Epithelial cell of esophagus (primary cell): ENCODE measurements at places on chromosomes 2 and 18.

DNA sequence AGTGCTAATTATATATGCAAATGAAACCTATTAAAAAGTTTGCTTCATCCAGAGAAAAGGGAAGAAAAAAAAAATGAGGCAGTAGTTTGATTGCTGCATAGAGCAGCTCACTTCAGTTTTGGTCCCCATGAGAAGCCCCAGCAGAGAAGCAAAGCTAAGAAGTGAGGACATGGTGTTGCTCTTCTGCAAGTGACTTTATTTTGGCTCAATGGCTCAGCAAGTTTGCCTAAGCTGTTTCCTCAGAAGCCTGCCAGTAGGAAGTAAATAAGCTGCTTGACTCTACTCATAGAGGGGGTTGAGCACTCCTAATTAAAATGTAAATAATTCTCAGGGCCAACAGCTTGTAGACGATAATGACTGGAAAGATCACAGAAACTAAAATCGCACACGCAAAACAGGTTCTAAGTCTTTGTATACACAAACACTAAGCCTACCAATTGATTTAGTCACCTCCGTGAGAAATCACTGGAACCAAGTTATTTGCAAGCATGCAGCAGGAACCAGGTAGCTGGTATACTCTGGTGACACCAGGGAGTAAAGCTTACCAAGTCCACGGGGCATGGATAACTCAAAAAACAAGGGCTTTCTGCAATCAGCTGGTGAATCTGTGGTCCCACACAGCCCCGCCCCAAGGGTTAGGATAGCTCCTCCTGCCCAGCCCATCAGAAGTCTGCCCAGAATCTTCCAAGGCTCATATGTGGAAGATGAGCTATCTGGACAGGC lies 39.7 kb upstream of the NABP1 start:
- DNase-seq = peak; percentile 92

- DNase-seq = no peak
These were observed 154.1 kb upstream of the SPRED2 start for GRCh38 chr2:65586516-65586915.

DNA sequence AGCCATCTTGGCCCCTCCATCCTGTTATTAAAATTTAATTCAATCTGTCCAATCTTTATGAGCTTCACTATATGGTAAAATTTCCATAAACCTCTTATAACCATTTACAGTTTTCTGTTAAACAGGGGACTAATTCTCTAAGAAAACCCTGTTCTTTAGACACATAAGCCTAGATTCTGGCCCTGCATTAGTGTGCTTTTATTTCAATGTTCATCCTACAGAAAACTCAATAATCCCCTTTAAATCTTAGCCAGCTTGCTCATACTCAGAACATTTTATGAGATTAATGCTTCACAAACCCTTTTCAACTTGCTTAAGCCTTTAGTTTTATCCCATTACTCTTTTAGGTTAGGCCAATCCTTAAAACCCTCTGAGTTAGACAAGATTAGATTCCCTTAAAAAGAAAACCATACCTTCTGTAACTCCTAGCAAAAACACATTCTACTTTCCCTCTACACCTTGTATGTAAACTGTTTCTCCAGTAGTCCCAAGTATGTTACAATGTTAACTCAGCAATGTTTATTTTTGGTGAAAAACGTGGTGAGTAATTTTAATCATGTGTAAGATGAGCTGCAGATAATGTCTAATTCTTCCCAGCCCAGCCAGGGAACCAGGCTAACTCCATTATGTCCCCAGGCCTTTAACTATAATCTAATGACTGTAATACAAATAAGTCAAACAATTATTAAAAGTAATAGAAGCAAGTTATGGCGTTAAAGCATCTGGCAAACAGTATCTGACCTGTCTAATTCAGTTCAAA lies 1953.4 kb upstream of the LRRTM1 start:
- no peak for DNase-seq

- DNase-seq = no peak
These were observed 125.3 kb downstream of the PIK3C3 start for GRCh38 chr18:42080340-42080739.

GRCh38 chr18:50330176-50330575 lies 42.7 kb upstream of the CXXC1 start:
- DNase-seq = peak; percentile 4

DNA sequence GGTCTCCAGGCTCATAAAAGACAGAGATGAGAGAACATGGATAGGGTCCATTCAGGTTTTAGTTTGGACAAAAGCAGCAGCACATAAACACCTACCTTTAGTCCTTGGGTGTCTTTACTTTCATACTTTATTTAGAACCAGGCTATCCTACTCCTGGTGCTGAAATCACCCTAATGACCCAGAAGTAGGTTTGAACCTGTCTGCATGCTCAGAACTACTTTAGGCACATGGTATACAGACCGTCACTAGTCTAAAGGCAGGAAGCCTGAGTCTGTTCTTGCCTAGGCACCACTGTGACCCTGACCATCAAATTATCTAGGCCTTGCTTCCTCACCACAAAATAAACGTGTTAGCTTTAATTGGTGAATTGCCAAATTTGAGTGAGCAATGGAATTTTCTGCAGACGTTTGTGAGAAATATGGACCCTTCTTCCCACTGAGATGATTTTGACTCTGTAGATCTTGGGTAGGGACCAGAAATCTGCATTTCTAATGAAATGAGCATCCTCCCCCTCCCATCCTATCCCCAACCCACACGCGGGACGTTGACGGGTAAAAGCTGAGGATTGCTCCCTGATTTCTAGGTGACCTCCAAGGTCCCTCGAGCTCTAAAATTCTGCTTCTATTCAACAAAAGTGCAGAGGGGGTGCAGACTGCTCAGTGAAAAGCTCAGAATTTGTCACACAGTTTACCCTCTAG lies 75.1 kb downstream of the PLEKHM3 start:
- no peak for DNase-seq

GRCh38 chr18:69383186-69383585 lies 17.5 kb upstream of the DOK6 start:
- peak; percentile 1 for DNase-seq

DNA sequence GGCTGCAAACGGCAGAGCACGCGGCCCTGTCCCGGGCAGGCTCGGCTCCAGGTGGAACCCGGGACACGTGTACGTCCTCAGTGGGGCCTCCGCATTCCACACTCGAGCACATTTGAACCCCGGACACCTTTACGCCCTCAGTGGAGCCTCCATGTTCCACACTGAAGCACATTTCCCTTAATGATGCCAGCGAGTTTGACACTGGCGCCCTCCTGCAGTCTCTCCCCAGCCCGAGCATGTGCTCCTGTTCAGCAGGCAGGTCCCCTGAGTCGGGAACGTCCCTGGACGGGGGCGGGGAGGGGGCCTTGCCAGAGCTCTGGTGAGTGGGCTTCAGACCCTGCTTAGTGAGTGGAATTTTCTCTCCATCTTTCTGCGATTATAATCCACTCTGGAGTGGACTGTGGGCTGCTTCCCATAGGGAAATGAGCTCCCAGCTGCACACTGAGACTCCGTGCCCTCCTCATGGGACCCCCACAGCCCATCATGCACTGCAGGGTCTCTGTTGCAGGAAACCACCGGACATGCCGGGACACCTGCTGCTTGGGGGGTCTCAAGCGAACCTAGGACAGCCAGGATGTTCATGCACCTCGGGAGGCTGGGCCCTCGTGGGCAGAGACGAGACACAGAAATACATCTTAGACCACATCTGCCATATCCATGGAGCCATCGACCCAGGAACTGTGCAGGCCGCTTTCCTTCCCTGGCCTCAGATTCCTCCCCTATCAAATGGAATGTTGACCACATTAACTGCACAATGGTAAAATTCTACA lies 70.3 kb upstream of the SNTG2 start:
- no peak for DNase-seq

DNA sequence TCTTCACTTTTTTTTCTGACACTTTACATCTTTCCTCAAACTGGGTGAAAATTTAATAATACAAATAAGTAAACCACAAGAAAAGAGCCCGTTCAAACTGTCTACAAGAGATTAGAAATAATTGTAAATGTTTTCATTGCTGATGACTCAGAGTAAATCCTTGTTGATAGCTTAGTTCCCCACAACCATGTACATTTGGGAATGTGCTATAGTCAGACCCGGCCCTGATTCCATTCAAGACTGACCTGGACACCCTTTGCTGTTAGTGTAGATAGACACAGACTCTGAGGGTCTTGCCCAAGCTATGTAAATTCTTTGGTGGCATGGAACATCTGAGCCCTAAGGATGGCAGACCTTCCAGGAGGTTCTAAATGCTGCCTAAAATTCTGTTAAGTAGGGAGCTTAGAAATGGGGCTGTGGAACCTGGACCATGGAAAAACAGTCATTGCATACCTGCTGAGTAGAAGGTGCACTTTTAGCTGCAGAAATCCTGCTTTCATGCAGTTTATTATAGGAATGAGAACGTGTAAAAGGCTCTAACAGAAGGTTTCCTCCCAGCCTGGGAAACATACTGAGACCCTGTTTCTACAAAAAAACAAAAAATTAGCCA lies 3.7 kb downstream of the MALT1 start:
- DNase-seq = peak; percentile 22

DNA sequence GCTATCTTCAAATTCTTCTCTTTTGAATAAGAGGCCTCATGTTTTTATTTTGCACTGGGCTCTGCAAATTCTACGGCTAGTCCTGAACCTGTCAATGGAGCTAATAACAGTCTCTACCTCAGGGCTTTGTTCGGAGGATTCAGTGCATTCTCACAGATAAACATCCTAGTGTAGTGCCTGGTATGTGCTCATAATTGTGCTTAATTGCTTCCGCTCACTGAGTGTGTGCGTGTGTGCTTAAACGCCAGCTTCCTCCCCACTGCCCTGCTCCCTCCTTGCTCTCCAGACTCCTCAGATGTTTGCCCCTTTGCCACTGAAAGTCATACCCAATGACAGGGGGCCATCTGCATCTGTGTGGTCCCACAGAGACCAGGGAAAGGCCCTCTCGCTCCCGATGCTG lies 6.7 kb downstream of the GYPC start:
- no peak for DNase-seq

DNA sequence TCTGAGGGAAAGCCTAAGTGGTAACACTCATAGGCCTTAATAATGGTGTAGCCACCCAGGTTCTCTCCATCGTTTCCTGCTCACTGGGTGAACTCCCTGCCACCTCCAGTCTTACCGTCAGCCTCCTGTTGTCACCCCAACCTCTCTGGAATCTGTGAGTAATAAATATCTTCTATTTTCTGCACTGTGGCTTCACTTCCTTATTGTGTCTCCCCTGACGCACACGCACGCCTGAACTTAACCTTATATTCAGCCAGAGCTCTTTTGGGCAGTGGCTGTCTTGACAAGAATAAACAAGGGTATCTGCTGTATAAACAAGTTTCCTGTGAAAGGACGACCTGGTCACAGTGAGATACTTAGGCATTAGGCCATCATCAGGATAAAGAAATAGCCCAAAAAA lies 467.2 kb downstream of the SPAG16 start:
- DNase-seq = peak; percentile 1

- DNase-seq = peak; percentile 87
These were observed 29.4 kb upstream of the GMPPA start for GRCh38 chr2:219469186-219469724.

DNA sequence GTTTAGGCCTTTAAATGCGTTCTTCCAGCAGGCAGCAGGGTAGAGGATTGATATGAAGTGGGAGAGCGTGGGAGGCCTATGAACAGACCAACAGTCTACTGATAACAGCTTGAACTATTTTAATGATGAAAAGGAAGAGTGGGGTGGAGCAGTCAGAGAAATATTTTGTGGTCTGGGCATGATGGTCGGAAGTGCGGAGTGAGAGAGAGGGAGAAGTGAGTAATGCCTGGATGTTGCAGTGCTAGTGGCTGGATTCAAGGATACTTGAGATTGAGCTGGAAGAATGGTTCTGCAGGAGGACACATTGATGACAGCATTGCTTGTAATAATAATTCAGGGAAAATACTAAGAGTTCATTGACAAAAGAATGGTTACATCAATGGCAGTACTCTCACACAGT lies 151.0 kb upstream of the DAPL1 start:
- peak; percentile 13 for DNase-seq

DNA sequence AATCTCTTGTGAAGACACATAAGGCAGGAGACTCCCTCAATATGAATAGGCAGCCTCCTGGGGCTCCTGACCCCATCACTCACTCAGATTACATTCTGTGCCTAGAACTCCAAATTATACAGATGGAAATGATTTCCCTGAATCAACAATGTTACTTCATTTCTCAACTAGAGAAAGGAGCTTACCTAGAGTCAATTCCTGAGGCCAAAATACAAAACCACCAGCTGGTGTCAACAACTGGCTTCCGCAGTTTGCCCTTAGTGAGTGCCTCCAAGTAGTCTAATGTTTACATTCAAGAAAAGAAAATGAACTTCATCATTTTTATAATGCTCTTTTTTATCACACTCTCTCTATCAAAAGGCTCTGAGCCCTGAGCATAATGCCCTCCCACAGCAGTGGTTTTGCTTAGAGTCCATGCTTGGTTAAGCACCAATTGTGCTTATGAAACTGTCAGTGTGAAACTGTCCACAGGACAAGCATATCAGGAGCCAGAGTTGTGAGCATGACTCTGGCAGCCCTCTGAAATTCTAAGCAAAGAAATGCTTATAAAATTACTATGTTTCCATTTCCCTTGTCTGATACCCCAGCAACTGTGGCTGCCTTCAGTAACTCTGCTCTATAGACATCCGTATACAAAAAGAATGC lies 305.7 kb upstream of the PKDCC start:
- DNase-seq = no peak

- no peak for DNase-seq
These were observed 246.1 kb downstream of the TWIST2 start for GRCh38 chr2:239093952-239094351.

DNA sequence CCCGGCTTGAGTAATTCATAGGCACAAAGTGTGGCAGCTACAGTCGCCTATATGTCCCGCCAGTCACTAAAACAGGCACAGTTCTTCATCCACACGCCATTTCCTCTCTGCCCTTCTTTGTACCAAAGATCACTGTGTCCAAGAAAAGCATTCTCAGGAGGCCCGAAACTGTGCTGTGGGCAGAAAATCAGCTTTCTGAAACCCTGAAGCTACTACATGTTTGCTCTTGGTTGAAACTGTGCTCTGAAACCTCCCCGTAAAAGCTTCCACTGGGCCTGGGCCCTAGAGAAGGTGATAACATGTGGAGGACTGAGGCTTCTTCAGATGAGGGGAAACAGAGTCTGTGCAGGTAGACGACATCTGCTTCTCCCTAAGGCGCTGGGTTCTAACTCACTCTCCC lies 75.6 kb upstream of the ID2 start:
- no peak for DNase-seq
